CD8-positive, alpha-beta T cell (primary cell): ENCODE measurements at places on chromosomes 5 and 9.

GRCh38 chr5:11252075-11252474 lies 491.0 kb upstream of the DAP start:
- DNase-seq = no peak

DNA sequence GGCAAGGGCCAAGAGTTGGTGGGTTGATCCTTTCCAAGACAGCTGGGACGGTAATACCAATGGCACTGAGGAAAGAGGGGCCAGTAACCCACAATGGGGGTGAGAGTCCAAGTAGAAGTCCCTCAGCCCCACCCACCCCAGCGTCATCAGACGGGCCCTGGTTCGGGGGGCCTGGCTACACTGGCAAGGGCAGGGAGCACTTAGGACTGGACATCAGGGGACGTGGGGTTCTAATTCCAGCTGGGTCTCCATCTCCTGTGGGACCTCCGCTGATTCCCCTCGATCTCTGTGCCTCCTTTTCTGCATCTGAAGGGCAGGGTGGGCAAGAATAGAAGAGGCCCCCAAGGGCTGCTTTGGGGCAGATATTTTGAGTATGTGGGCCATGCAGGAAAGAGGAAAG lies 53.5 kb upstream of the FCN1 start:
- no peak for DNase-seq

DNA sequence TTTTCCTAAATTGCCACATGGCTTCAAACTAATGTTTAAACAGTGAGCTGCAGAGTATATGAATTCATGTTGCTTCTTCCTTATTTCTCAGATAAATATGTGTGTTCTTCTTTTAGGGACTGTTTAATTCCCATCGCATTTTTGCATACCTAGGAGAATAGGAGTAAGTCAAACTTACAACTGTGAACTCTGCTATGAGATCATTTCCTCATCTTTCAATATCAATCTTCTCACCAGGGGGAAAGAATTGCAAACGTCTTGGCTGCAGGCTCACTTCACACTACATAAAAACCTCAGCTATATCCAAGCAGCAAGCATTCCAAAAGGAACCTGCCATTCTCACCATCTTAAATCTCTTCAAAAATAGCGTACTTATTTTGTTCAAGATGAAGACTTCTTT lies 271.0 kb downstream of the DNAH5 start:
- no peak for DNase-seq

GRCh38 chr5:144015961-144016360 lies 154.5 kb downstream of the YIPF5 start:
- DNase-seq = no peak

DNA sequence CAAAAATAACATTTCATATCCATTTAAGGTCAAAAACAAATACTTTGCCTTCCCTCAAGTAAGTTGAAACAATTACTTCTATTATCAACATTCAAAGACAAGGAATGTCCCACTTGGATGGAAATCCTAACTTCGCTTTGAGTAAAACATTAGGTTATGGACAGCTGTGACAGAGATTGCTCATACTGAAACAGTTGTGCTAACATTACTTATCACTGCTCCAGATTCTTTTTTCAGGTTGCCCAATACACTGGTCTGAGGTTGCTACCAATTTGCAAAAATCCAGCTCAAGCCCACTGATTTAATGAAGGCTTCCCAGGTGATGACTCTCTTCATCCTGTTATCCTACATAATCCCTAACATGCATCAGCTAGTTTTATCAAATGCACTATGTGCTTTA lies 98.3 kb downstream of the UBAP2 start:
- DNase-seq = no peak
